Left ventricle myocardium inferior (tissue), 1 donor: ENCODE measurements at places on chromosomes 5 and 9.

GRCh38 chr5:143758750-143759149, 53.2 kb upstream of the HMHB1 start:
- DNase-seq: no peak

- no peak for DNase-seq
These were observed 521.3 kb downstream of the EFNA5 start for GRCh38 chr5:107149243-107150005.

DNA sequence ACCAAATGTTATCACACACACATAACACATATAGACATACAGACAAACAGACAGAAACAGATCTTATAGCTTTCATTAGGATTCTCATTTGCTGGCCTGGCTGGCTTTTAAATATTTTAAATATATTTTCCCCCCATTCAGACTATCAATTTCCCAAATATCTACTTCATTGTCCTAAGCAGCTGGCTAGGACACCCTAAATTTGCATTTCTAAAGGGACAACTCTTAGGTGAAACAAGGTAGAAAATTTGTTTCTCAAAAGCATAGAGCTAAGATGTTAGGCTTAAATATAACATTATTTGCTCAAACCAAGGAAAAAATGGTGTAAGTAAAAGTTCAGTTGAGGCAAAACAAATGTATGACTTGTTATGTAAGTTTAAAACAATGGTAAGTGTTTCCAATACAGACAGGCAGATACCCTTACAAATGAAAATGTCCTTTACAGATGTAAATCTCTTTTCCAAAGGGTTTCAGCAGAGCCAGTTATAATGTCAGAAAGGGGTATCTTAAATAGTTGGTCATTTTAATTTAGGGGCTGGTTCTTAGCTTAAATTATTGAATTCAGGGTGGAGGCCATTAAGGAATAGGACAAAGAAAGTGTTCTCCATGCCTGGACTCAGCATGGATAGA, 522.8 kb downstream of the DMRTA1 start:
- no peak for DNase-seq

- DNase-seq: no peak
These were observed 92.9 kb downstream of the TNC start for GRCh38 chr9:115024925-115025535.

- no peak for DNase-seq
These were observed 44.5 kb upstream of the ANGPTL2 start for GRCh38 chr9:127166651-127167524.

DNA sequence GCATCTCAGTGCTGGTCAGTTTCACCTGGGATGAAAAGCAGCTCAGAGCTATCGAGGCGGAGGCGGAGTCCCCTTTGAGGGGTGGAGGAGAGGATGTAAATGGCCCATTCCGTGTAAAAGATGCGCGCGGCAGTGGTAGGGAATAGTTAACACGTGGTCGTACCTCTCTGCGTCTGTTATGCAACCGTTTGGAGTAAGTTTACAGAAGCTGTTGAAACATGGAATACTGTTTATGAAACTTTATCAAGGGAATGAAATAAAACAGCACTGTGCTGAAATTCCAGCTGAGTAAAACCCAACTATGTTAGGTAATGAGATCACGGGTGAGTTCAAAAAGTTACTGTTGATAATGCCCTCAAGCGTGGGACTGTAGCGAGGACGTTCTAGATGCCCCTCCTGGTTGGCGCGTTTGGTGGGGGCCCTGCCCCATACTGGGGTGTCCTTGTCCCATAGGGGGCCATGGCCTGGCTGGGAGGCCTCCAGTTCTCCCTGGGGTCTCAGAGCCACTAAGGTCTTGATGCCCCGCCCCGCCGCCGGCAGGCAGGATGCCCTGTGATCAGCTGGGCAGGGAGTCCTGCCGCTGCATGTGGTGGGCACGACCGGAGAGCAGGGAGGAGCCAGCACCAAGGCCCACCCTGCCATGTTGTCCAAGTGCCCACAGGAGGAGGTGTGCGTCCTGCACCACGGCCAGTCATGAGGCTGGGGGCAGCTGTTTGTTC, 90.9 kb downstream of the COL5A1 start:
- DNase-seq: no peak

DNA sequence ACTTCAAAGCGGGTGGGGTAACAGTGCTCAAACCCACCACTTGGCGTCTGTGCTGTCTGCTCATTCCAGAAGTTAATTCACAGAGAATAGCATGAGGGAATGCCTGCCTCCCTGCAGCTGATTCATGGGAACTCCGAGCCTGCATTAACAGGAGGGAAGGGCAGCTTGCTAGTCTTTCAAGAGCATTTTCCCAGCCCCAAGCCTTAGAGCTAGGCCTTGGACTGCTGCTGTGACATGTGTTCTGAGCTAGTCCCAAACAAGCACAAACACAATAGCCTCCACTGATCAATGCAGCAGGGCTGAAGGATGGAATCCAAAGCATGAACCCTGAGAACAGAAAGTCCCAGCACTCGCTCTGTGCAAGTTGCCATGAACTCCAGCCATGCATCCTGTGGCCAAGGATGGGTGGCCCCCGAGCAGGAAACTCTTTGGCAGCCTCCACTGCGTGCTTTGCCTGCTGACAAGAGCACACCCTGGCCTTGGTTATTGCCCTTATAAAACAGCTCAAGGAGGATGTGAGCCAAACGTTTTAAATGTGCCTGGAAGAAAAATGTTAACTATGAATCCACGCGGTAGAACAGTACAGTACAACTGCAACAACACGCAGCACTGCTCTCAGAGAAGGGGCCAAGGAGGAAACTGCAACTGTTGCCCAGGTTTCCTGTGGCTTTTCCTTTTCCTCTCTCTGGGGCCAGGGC, 653.1 kb upstream of the KLF4 start:
- peak; percentile 84 for DNase-seq

DNA sequence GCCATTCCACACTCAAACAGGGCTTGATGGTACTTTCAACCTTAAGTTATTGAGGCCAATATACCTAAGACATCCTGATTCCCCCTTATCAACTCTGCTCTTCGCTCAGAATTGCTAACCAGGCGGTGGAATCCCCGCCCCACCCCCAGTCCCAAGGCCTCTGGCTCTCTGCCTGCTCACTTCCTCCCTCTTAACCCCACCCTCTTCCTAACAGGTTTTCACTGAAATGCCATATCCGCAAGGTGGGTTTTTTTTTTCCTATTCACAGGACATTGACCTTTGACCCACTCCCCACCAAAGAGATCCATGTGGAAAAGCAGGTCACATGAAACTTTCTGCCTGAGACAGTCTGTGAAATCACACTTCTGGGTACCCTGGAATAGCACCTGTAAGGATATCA, 66.6 kb upstream of the IFNK start:
- DNase-seq: peak; percentile 36

GRCh38 chr5:1343931-1344901, 683 bp downstream of the CLPTM1L start:
- no peak for DNase-seq

GRCh38 chr9:7237473-7238246, 479.9 kb downstream of the KDM4C start:
- no peak for DNase-seq

GRCh38 chr5:43007911-43008362, 32.2 kb downstream of the ANXA2R start:
- peak; percentile 69 for DNase-seq

DNA sequence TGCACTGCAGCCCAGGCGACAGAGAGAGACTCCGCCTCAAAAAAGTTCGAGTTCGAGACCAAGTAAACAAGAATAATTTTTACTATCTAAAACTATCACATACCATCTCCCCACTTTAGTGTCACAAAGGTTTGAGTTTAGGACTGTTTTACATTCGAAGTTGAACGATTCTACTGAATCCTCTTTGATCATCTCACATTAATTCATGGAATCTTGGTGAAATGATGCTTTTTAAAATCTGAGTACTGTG, 715 bp upstream of the RPS6 start:
- DNase-seq: no peak

GRCh38 chr9:33225319-33226147, 14.4 kb upstream of the SPINK4 start:
- DNase-seq: no peak

GRCh38 chr5:78162253-78162862, 132.1 kb downstream of the AP3B1 start:
- no peak for DNase-seq

DNA sequence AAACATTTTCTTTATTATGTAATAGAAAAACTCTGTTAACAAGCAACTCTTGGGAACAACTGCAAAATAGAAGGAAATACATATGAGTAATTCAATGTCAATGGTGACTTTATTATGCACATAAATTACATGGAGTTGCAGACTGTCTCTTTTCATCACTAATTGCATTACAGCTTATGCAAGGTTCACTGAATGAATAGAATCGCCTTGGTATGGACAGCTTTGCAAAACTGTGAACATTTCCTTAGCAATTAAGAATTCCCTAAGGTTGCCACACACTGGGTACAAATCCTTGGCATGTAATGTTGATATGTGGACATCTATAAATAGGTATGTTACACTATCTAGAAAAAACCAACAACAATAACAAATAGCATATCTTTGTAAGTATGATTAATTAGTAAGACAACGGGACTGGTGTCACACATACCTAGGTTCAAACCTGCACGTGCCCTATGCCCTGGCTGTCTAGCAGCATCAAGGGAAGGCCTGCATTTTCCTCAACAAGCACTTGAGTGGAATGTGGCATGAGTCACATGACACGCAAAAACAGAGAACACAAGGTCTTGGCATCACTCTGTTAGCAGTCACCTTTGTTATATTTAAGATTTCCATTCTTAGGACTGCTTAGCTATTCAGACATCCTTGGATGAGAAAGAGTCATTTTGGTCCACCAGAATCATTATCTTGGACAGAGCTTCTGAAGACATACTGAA, 263.9 kb downstream of the CTNND2 start:
- DNase-seq: no peak

DNA sequence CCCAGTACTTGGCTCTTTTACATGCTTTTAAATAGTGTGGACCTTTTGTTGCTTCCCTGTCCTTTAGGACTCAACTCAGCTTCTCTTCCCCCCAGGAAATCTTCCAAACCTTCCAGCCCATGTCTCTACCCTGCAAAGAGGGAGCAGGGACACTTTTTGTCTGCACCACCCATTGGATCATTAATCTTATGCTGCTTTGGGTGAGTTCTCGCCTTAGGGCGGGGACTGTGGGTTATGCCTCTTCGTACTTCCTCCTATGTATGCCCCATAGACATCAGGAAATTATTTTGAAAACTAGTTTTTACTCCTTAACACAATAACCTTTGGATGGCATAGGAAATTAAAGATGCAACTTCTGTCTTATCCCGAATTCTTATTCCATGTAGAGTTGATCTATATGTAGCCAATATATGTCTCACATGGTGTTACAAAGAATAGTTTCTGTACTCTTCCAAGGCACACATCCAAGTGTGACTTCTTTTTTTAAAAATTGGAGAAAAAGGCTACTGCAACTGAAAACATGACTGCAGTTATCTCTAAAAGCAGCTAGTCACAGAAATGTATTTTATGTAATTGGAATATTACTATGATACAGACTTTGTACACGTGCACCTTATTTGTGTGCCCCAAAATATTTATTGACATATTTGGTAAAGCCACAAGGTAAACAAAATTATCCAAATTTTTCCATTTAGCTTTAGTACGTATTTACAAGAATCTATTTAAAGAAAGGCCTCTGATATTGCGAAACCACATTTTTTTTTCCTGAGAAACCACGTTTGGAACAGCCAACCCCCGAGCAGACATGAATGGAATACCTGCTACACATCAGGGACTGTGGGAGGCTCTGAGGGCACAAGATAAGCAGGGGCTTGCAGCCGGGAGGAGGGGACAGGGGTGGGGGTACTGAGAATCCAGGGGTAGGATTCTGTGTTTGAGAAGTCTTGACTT, 133.6 kb downstream of the WDR41 start:
- no peak for DNase-seq

GRCh38 chr5:171312129-171312974, 3.3 kb downstream of the TLX3 start:
- no peak for DNase-seq

GRCh38 chr9:6631207-6631512, 14.4 kb downstream of the GLDC start:
- DNase-seq: no peak

- no peak for DNase-seq
These were observed 60.1 kb upstream of the SPATA31C2 start for GRCh38 chr9:88198341-88198807.

GRCh38 chr5:60638300-60638699, 61.7 kb downstream of the DEPDC1B start:
- no peak for DNase-seq

DNA sequence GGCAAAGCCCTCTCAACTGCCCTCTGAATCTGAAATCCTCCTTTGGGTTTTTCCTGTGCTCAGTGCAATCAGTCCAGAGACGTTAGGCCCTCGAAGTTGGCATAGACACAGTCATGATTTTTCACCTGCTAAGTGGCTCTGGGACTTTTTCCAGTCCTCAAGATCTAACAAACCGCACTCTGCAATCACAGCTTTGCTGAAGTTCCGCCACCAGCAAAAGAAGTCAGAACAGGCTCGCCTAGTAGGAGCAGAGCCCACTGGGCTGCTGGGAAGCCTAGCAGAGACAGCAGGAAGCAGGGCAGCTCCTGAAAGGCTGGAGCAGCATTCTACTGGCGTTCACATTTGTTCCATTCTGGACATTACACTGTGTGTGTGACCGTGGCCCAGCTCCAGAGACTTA, 222.8 kb upstream of the KIF2A start:
- no peak for DNase-seq

DNA sequence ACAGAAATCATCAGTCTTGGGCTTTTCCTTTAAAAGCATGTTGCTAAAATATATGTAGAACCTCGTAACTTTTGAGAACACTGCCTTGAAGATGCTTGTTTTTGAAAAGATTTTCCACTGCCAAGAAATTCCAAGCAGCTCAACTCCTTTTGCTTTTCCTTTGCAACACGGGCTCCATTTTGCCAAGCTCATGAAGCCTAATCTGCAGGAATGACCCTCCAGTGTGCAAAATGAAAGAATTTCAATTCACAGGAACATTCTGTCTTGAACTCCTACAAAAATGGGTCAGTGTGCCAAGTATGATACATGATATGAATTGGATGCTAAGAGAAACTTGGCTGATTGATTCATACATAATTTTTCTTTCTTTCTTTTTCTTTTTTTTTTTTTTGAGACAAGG, 35.4 kb upstream of the ERCC6L2 start:
- no peak for DNase-seq

DNA sequence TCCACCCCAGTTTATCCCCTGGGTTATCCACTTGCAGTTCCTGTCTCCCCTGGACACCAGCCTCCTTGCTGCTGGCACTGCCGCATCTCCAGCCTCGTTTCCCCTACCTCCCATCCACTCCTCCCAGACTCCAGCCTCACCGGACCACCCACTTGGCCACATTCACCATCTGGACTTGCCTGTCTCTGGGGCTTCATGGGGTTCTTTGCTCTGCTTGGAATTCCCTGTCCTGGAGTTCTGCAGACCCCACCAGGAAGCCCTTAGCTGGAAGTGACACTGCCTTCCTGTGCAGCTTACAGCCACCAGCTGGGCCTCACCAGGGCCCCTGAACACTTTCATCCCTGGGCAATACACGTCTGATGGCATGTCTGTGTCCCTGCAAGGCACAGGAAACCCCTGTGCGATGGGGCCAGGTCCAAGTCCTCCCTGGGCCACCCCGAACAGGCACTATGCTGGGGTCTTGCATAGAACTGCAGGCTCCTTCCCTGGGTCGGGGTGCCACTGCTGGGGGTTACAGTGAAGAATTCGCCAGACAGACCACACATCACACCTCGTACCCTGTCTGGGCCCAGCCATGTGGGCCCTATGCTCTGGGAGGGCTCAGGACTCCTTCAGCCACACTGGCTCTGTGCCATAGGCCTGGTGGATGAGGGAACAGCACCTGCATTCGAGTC, 3.0 kb downstream of the FLT4 start:
- DNase-seq: no peak
